ENCODE measurements at places on chromosomes 5 and 9.

GRCh38 chr5:147465747-147466146 is 44.1 kb downstream of the DPYSL3 start:
- no peak for DNase-seq

DNA sequence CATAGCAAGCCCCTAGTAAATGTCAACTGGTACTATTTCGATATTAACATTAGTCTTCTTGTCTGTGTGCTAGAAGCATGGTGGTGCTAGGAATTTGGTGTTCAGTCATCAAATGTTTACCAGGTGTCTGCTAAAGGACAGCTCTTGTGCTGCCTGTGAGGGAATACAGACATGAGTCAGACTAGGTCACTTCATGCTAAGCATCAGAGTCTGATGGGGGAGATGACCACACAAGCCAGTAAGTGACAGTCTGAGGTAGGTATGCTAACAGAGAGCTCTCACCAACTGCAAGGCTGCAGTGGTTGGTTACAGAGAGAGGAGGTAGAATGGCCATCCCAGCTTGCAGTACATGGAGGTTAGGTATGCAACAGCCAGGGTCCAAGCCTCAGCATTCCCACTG is 320.9 kb downstream of the CDK5RAP2 start:
- DNase-seq, result no peak

- DNase-seq, result no peak
Measured at GRCh38 chr5:139494832-139495231, 12.3 kb upstream of the STING1 start.

- no peak for DNase-seq
Measured at GRCh38 chr5:142475102-142475513, 150.3 kb upstream of the SPRY4 start.

DNA sequence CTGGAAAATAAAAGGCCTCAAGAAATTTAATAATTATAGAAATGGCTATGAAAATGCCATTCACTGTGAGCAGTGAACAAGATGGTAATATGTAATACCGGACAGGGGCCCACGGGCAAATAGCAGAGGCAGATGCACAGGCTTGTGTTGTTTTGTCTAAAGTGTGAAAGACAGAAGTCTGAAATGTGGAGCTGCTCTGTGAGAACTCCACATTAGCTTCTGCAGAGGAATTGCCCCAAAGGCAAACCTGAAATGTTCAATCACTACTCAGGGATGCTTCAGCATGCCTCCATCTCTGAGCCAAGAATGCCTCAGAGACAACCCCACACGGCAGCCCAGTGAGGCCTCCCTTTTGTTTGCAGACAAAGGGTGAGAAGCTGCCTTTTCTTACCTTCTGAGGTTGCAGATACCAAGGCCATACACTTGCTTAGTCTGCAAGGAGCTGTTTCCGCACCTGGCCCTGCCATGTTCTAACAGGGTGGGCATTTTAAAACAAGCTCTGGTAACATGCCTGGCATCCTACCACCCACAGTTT is 124.3 kb upstream of the CXCL14 start:
- DNase-seq, result no peak
